ENCODE measurements at places on chromosomes 2 and 18.

DNA sequence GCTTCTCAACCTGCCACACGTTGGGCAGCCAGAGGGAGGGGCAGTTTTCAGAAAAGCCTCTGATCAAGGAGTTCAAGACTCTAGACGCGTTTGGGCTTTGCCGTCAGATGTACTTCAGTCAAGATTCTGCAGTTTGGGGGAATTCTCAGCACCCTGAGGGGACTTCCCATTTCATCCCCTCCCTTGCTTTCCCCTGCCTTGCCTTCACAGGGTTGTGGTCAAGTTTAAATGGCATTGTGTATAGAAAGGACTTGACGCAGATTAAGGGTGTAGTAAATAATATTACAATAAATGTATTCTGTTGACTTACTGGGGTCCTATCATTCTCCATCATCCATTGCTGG, 198.3 kb upstream of the NABP1 start:
- DNase-seq, result no peak

GRCh38 chr18:77622009-77622692, 372.5 kb downstream of the GALR1 start:
- DNase-seq, result no peak

DNA sequence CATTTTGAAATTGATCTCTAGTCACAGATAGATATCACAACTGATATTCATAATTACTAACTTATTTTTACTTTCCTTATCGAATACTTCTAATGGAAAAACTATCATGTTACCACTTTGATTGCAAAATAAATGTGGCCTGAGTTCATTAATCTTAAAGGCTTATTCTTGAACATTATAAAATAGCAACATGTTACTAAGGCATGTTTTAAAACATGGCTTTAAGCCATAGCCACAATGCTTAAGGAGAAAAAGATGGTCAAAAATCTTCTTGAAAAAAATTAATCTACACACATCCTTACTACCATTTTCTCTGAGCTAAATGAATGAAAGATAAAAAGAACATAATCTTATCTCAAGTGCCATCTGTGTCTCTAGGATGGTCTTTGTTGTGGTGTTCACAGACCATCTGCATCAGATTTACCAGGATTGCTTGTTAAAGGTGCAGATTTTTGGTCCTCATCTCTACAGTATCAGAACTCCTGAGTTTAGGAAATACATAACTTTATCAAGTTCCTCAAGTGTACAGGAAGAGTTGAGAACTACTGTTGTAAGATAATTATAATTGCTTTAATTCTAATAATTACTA, 15.3 kb downstream of the MTX2 start:
- no peak for DNase-seq

- DNase-seq, result no peak
Measured at GRCh38 chr18:55778788-55779690, 191.0 kb upstream of the TCF4 start.

GRCh38 chr2:54042897-54043620, 72.3 kb upstream of the PSME4 start:
- no peak for DNase-seq

DNA sequence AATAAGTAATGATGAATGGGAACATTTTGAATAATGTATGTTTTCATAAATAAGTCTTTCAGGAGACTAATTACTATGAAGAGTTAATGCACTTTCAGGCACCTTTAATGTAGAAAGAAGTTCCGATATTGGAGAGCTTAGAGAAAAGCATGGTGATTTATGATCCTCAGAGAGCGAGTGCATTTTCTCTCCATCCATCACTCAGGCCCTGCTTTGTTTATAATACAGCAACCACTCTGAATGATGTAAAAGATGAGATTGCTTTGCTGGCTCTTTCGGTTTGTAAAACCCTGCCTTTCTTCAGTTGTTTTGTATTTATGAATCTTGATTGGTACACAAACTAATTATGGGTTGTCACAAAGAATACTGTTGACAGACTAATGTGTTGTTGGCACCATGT, 132.0 kb downstream of the NYAP2 start:
- DNase-seq, result no peak

GRCh38 chr18:10410472-10411308, 43.7 kb upstream of the APCDD1 start:
- DNase-seq, result no peak

DNA sequence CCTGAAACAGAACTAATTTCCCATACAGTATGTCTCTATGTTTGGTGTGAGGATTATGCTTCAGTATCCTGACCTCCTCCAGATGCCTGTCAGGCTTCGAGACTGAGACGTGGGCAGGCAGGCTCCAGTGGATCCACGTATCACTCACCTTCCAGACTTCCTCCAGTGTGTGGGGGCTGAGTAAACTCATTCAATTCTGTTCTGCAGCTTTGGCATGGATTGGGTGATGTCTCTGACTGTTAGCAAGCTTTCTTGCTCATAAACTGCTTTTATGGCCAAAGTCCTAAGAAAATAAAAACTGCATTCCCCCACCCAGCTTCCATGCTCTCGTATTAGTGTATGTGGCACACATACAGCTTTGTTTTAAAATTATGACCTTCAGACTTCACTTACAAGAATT, 53.6 kb downstream of the CCDC93 start:
- DNase-seq, result no peak

GRCh38 chr2:29117636-29118303, 2.6 kb downstream of the CLIP4 start:
- DNase-seq, result no peak

GRCh38 chr18:76405681-76406356, 89.2 kb downstream of the ZNF516 start:
- DNase-seq, result peak; percentile 74

- DNase-seq, result peak; percentile 40
Measured at GRCh38 chr18:46623541-46623940, 33.5 kb downstream of the LOXHD1 start.

- no peak for DNase-seq
Measured at GRCh38 chr2:110816404-110817365, 84.3 kb downstream of the ACOXL start.

GRCh38 chr2:27369471-27370025, 590 bp downstream of the EIF2B4 start:
- no peak for DNase-seq

DNA sequence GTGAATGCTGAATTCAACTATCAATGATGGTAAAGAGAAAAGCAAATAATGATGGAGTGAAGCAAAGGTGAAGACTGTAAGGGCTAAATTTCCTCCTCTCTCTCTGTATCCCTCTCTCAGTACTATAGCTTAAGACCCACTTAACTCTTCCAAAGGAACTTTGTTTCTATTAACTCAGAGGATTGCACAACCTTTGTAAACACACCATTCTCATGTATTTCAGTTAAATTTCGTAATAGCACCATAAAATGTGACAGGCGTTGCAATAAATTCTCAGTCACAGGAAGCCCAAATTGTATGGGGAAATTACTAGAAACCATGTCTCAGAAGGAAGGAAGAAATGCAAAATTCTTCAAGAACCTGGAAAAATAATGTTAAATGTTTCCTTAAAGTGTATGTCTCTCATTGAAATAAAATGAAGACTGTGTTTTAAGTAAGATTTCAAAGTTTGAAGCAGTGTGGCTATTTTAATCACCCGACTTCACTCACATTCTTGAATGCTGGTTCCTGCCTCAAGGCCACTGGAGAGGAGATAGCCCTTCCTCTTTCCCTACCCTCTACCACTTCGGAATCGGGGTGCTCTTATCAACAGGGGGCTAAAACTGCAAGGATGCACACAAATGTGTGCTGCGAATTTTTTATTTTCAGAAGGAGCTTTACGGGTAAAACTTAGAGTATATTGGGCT, 112.1 kb downstream of the FTCDNL1 start:
- DNase-seq, result no peak

DNA sequence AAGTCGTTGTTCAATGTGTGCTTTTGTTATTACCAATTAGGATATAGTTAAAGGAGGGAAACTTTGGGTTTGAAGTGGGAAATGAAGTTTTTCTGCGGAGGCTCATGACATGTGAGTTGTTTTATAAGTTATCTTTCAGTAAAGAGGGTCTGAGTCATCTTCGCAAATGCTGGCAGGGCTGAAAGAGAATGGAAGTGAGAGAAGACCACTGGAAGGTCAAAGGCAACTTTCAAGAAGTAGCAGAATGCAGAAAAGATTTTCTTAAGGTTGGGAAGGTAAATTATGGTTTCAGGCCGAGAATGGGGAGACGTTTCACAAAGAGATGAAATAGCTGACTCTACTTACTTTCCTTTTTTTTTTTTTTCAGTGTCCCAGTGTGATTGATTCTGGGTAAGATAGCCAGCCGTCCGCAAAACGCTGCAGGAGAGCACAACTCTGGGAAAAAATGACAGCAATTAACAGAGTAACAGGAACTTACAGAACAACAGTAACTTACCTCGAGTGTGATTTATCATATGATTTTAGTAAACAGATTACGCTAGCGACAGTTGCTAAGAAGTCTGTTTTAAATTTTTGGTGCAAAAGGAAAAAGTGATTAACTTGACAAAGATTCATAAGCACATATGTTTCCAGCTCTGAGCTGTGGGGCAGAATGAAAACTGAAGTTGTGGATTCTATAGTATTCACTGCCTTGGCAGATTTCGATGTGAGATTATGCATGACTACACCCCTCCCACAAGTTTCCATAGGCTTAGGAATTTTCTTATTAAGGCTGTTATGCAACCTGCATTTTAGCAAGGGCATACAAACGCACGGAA, 46.8 kb upstream of the ACTR3 start:
- no peak for DNase-seq

DNA sequence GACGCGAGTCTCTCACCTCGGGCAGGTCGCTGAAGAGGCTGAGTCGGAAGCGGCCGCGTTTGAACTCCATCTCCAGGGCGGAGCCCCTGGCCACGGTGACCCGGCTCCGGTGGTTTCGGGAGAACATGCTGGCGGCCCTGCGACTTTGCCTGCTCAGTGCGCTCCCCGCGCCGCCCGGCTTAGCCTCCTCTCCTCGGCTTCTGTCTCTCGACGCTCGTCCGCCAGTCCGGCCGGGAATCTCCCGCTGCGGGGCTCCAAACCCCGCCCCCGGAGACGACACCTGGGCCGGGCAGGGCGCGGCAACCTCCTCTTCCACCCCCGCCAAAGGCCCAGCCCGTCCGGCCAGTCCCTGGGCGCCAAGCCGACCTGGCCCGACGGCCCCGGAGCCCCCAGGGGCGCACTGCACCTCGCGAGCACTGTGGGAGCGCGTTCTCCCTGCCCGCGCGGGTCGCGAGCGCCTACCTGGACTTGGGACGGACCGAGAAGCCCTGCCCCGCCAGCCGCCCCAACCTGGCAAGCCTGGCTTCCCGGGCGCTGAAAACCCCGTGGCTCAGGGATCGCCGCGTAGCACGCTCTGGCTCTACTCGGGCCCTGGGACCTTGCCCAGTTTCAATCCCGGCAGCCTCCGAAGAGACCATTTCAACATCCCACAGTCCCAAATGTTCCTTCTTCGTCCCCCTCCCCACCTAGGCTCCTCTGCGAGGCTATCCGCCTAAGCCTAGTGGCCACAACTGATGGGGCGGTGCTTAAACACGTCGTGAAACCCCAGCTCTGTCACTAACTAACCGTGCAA, at the start of gene RTKN:
Gene RTKN (minus strand): TSS at position 248 of the 793 bp plus-strand sequence. CDS start 121 bp downstream, at position 127.
- DNase-seq, result no peak

DNA sequence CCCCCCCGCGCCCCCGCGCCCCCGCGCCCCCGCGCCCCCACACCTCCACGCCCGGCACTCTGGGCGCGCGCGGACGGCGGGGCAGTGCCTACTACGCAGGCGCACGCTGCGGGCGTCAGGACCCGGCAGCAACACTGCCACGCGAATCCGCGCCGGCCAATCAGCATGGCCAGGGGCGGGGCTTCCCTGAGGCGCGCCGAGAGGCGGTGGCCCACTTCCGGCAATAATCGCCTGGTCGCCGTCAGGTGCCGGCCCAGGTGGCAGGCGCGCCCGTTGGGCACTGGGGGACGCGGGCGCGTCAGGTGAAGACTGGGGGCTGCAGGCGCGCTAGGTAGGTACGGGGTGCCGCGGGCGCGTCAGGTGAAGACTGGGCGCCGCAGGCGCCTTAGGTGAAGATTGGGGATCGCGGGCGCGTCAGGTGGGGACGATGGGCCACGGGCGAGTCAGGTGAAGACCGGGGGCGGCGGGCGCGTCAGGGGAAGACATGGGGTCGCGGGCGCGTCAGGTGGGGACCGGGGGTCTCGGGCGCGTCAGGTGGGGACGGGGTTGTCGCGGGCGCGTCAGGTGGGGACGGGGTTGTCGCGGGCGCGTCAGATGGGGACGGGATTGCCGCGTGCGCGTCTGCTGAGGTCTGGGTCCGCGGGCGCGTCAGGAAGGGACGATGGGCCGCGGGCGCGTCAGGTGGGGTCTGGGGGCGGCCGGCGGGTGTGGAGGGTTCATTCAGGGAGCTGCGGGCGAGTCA, 219.1 kb downstream of the RTP5 start:
- DNase-seq, result peak; percentile 79

DNA sequence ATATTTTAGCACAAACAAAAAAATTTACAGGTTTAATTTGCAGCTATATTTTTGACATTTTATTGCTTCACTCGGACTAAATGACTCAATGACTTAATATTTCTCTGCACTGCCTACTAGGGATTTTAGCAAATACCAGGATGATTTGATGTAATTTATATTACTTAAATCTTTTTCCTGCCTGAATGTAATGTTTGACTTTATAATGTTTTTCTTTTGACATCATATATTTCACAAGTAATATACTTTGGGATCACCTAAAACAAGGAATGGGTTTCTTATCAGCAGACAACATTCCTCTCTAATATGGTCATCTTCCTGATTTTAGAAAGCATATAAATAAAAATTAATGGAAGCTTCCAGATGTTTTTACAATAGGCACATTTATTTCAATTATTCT, 253.2 kb upstream of the EPC2 start:
- no peak for DNase-seq

GRCh38 chr2:78977661-78978145, 47.8 kb upstream of the REG3G start:
- DNase-seq, result no peak

GRCh38 chr2:96874198-96874831, 4.4 kb upstream of the SEMA4C start:
- DNase-seq, result no peak

DNA sequence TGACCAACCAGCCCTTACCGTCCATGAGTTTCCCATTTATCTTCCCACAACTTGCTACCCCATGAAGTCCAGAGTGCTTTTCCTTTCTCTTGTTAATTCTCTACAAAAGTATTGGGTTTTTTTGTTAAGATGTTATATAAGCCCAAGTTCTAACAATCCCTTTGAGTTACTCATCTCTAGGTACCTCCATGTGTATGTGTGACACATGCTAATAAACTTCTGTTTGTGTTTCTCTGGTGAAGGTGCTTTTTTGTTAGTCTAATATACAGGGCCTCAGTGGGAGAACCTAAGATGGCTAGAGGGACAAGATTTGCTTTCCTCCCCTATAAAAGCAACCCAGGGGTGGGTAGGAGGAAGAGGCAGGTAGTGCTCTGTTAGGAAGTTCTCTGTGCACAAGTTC, 31.8 kb upstream of the RMDN2 start:
- DNase-seq, result no peak

GRCh38 chr18:58135701-58136331, 91.8 kb downstream of the NEDD4L start:
- DNase-seq, result no peak

DNA sequence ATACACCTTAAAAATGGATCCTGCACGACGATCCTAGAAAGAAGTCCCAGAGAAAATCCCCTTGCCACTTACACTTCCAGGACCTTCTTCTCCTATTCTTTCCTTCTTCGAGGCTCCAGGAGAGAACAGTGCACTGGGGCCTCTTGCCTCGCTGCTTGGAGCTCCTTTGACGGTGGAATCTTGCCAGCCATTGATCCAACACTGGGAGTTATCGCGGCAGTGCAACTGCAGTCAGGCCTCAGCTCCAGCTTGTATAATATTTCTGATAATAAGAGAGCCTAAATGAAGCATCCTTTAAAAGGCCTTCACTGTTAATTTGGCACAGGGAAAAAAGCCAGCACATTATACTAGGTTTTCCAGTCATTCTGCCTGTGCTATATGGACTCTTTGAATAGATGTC, 216.9 kb upstream of the PARD3B start:
- DNase-seq, result no peak

- no peak for DNase-seq
Measured at GRCh38 chr2:69831354-69831905, 2.0 kb downstream of the GMCL1 start.

Measured in left forelimb (tissue), 1 donor.